A549 treated with ZK216348 at 1 μM for 4 hours (cell line): ENCODE measurements at places on chromosomes 2 and 18. TPM values are rescaled to one million over a fixed set of nuclear protein-coding genes. Genes with fewer than 3 reads are reported as not detected.

Gene ADCYAP1
- total RNA-seq, result not detected in 5 replicates

Gene ADGRF3
- 0.10 to 0.52 TPM in 2 of 5 replicates, not detected in the others for total RNA-seq

Gene PSMG2
- total RNA-seq, result 60.5 to 79.8 TPM (median 68.7 TPM) in 5 replicates

Gene CELF4
- not detected in 5 replicates for total RNA-seq

Gene REEP1
- 0.68 to 1.3 TPM (median 1.0 TPM) in 5 replicates for total RNA-seq

Gene IDH1
- total RNA-seq, result 76.4 to 89.5 TPM (median 83.4 TPM) in 5 replicates

Gene ABCG8
- not detected in 5 replicates for total RNA-seq

Gene G6PC2
- total RNA-seq, result not detected in 5 replicates

Gene DIS3L2
- 9.5 to 15.2 TPM (median 13.9 TPM) in 5 replicates for total RNA-seq

Gene COL4A4
- 1.1 to 3.1 TPM (median 1.5 TPM) in 5 replicates for total RNA-seq

Gene PIEZO2
- total RNA-seq, result 0.47 to 1.5 TPM (median 1.2 TPM) in 5 replicates

Gene CD28
- total RNA-seq, result not detected in 5 replicates

Gene CENPO
- 40.9 to 51.9 TPM (median 43.1 TPM) in 5 replicates for total RNA-seq

Gene RIT2
- total RNA-seq, result not detected in 5 replicates

Gene NEURL3
- 0.82 to 1.2 TPM (median 1.0 TPM) in 5 replicates for total RNA-seq

Gene UGT1A3
- total RNA-seq, result 0.12 to 0.19 TPM (median 0.17 TPM) in 3 of 5 replicates, not detected in the others

Gene PLCD4
- total RNA-seq, result 0.24 to 0.90 TPM (median 0.46 TPM) in 5 replicates

Gene CDH20
- total RNA-seq, result not detected in 5 replicates

Gene C2orf15
- 0.39 to 0.99 TPM (median 0.53 TPM) in 5 replicates for total RNA-seq

Gene DHRS9
- 2.9 to 4.2 TPM (median 3.5 TPM) in 5 replicates for total RNA-seq

Gene SCRN3
- 11.6 to 20.1 TPM (median 15.3 TPM) in 5 replicates for total RNA-seq

Gene SFXN5
- 12.9 to 17.7 TPM (median 14.9 TPM) in 5 replicates for total RNA-seq

Gene COL5A2
- 46.6 to 84.6 TPM (median 67.9 TPM) in 5 replicates for total RNA-seq

Gene LIMS4
- 0.33 to 1.4 TPM (median 0.62 TPM) in 5 replicates for total RNA-seq

Gene MAP4K4
- 82.8 to 118 TPM (median 105 TPM) in 5 replicates for total RNA-seq

Gene PASK
- total RNA-seq, result 6.8 to 9.2 TPM (median 8.5 TPM) in 5 replicates

Gene HOXD12
- not detected in 5 replicates for total RNA-seq

Gene GPR55
- not detected in 5 replicates for total RNA-seq

Gene DSG4
- total RNA-seq, result not detected in 5 replicates

Gene LDLRAD4
- 0.99 to 2.5 TPM (median 1.5 TPM) in 5 replicates for total RNA-seq

Gene GCC2
- total RNA-seq, result 9.2 to 20.0 TPM (median 17.7 TPM) in 5 replicates

Gene WDR35
- total RNA-seq, result 12.3 to 18.3 TPM (median 15.8 TPM) in 5 replicates
